Vein endothelial cell (primary cell): ENCODE measurements at places on chromosomes 7 and 10. TPM values are rescaled to one million over a fixed set of nuclear protein-coding genes. Genes with fewer than 3 reads are reported as not detected.

SPAM1 gene
- not detected in 2 replicates for total RNA-seq

PARD3 gene
- 31.2 and 48.3 TPM in 2 replicates for total RNA-seq

TMEM270 gene
- not detected in 2 replicates for total RNA-seq

SRRM3 gene
- 0.67 and 2.6 TPM in 2 replicates for total RNA-seq

ZNF736 gene
- 6.9 and 10.4 TPM in 2 replicates for total RNA-seq

MYOZ1 gene
- not detected in 2 replicates for total RNA-seq

UNCX gene
- not detected in 2 replicates for total RNA-seq

PARP12 gene
- 71.7 and 72.5 TPM in 2 replicates for total RNA-seq

GNGT1 gene
- total RNA-seq, result not detected in 2 replicates

CYP3A4 gene
- total RNA-seq, result not detected in 2 replicates

FXYD4 gene
- total RNA-seq, result not detected in 2 replicates

CYP3A5 gene
- total RNA-seq, result not detected in 2 replicates

SMARCD3 gene
- 2.7 and 5.2 TPM in 2 replicates for total RNA-seq

HOXA10 gene
- total RNA-seq, result 6.2 and 7.5 TPM in 2 replicates

ASB10 gene
- not detected in 2 replicates for total RNA-seq

EN2 gene
- under 0.01 TPM in 1 of 2 replicates, not detected in the other for total RNA-seq

PPP1R17 gene
- total RNA-seq, result not detected in 2 replicates

BBIP1 gene
- total RNA-seq, result 21.2 and 45.9 TPM in 2 replicates

SAMD8 gene
- total RNA-seq, result 31.7 and 32.8 TPM in 2 replicates

SKIDA1 gene
- total RNA-seq, result 0.67 and 0.98 TPM in 2 replicates

OPALIN gene
- not detected in 2 replicates for total RNA-seq

ANKRD30A gene
- under 0.01 TPM in 1 of 2 replicates, not detected in the other for total RNA-seq

MSMB gene
- not detected in 2 replicates for total RNA-seq

NEUROD6 gene
- not detected in 2 replicates for total RNA-seq

SLC26A5 gene
- 0.33 and 0.38 TPM in 2 replicates for total RNA-seq

PLXNA4 gene
- 33.2 and 50.6 TPM in 2 replicates for total RNA-seq

NACAD gene
- 0.76 and 1.6 TPM in 2 replicates for total RNA-seq

ABCA13 gene
- under 0.01 TPM in 2 replicates for total RNA-seq

ZNF33A gene
- total RNA-seq, result 17.2 and 18.0 TPM in 2 replicates

MBL2 gene
- total RNA-seq, result not detected in 2 replicates

OR2A1 gene
- not detected in 2 replicates for total RNA-seq

PTPRN2 gene
- 0.65 and 1.4 TPM in 2 replicates for total RNA-seq

ETV1 gene
- 8.8 and 15.1 TPM in 2 replicates for total RNA-seq

ATRNL1 gene
- under 0.01 and 0.10 TPM in 2 replicates for total RNA-seq

PLXDC2 gene
- 1.3 and 1.5 TPM in 2 replicates for total RNA-seq

ADK gene
- total RNA-seq, result 42.5 and 58.7 TPM in 2 replicates
